HCT116 (cell line): ENCODE measurements at places on chromosomes 4 and X.

GRCh38 chr4:23877758-23878229 lies 12.1 kb downstream of the PPARGC1A start:
- DNase-seq: no peak

DNA sequence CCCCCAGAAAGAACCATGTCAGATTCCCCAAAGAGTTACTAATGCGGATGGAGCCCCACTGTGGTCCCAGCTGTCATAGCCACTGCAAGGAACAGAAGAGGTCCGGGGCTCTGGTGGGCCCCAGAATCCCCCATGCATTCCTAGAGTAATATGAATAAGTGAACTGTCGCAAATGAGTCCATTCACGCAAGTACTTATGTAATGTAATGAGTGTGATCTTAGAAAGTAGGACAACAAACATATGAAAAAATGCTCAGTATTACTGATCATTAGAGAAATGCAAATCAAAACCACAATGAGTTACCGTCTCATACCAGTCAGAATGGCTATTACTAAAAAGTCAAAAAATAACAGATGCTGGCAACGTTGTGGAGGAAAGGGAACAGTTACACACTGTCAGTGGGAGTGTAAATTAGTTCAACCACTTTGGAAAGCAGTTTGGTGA lies 141.5 kb upstream of the RBPJ start:
- DNase-seq: no peak

DNA sequence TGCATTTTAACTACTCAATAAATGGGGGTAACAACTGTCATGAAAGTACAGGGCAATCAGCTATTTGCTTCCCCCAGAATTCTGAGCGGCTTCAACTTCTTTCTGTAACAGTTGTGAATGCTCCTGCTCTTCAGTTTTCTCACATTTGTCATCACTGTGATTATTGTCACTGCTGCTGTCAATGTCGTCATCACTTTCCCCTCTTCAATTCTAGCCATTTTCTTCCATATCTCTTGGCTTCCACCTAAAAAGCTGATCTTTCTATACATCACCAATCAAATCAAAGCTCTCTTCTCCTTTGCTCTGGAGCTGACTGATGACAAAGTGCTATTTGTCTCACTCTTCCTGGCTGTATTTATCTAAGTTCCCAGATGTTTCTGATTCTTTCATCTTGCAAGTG lies 125.6 kb downstream of the COMMD8 start:
- DNase-seq: no peak

GRCh38 chrX:53685711-53686110 lies 808 bp downstream of the HUWE1 start:
- no peak for DNase-seq

DNA sequence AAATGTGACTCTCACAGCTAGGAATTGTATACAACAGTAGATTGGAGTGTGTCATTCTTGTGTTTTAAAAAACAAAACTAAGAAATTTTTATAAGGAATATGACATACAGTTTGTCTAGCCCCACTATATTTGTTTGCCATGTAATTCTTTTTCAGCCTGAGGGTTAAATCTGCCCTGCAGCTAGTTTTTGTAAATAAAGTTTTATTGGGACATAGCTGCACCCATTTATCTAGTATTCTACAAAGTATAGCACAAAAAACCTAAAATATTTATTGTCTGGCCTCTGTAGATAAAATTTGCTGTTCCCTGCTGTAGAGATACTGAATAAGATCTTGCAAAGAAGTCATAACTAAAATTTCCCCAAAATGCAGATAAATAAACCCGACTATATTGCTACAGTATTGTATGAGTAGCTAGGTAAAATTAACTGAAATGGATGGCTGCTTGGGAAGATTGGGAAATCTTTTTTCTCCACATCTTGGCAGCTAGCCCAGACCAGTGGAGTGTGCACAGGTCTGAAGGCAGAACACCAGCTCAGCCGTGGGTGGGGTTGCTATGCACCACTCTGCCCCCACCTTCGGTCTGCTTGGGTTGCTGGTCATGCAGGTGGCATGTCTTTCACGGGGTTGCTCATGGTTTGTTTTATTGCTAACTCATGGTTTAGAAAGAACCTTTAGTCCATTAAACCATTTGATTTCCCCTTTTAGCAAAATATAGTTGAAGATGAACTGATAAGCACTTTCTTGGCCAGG lies 127.9 kb downstream of the KLHL8 start:
- peak; percentile 52 for DNase-seq

GRCh38 chr4:15893962-15894361 lies 44.6 kb downstream of the FGFBP1 start:
- DNase-seq: peak; percentile 90

- no peak for DNase-seq
Measured at GRCh38 chrX:17710871-17711301, 26.4 kb upstream of the SCML1 start.

DNA sequence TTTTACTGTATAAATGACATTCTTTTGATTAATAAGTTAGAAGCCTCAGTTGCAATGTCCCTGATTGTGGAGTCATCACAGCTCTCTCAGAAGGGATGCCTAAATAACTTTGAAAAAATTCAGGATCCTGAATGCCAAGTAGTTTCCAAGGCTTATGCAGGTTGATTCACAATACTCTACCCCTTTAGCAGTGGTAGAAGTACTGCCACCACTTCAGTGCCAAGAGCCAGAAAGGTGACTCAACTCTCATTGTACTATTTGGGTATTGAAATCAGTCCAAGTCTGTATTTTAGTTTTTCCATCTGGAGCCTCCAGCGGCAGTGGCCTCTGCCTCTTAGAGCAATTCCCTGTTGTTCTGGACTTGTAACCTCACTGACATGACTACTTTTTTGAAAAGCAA lies 320.1 kb upstream of the NDST4 start:
- no peak for DNase-seq

DNA sequence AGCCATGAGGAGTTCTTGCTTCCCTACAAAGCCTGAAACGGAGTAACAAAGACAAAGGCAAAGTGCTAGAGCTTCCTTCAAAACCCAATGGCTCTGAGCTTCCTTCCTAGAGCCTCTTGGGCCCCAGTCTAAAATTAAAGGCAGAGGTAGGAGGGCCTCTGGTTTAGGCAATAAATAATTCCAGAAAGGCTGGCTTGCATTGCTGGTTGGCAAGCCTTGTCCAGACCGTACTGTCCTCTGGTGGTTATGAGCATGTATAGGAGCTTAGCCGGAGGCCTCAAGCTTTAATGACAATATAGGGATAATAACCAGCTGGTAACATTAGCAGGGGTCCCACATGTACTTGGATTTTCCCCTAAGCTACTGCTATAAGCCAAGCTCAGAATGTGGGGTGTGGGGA lies 237.3 kb downstream of the AR start:
- no peak for DNase-seq

DNA sequence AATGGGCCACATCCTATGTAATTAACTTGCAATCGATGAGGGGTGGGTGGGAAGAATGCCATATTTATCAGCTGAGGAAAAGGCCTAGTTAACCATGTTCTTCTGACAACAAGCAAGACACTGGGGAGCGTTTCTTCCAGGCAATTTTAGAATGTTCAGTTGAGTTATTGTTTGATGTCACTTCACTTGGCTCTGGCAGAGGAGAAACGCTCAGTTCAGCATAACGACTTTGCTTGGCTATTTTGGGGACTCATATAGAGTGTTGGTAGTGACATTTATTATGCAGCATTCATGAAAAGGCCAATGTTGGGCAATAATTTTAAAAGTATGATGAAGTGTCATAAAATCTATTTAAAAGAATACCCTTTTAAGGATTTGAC lies 648 bp downstream of the SYNPO2 start:
- DNase-seq: no peak

- DNase-seq: no peak
Measured at GRCh38 chr4:118798658-118799057, 37.3 kb downstream of the SEC24D start.

- DNase-seq: peak; percentile 21
Measured at GRCh38 chr4:54318904-54319303, 89.8 kb downstream of the PDGFRA start.

DNA sequence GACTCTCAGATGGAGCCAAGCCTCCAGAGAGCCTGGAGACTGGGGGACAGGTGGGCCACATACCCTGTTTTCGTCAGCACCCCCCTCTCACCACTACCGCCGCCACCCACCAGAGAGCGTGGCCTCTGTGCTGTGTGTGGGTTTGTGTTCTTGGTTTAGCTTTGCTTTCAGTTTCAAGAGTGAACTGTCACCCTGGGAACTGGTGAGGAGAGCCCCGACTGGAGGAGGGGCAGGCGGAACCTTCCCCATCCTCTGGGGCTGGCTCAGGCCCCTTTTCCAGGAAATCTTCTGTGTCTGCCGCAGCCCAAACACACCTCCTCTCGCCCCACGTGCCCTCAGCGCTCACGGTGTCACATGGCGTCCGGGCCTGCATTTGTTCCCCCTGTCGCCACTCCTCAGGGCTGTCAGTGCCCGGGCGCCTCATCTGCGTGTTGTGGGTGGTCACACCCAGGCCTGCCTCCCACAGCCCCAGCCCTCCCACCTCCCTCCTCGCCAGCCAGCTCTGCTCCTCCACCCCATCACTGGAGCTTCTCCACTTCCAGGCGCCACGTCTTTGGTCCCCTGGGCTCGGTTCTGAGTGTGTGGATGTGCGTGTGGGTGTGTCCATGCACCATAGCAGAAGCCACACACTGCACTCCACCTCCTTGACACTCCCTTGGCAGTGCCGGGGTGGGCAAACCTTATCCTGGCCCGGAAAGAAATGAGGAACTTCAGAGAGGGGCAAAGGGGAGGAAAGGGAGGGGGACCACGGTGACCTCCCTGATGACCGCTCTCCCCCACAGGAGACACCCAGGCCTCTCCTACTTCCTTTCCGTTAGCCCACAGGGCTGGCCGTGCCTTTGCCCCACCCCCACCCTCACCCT lies 27.8 kb downstream of the ELF4 start:
- DNase-seq: no peak

DNA sequence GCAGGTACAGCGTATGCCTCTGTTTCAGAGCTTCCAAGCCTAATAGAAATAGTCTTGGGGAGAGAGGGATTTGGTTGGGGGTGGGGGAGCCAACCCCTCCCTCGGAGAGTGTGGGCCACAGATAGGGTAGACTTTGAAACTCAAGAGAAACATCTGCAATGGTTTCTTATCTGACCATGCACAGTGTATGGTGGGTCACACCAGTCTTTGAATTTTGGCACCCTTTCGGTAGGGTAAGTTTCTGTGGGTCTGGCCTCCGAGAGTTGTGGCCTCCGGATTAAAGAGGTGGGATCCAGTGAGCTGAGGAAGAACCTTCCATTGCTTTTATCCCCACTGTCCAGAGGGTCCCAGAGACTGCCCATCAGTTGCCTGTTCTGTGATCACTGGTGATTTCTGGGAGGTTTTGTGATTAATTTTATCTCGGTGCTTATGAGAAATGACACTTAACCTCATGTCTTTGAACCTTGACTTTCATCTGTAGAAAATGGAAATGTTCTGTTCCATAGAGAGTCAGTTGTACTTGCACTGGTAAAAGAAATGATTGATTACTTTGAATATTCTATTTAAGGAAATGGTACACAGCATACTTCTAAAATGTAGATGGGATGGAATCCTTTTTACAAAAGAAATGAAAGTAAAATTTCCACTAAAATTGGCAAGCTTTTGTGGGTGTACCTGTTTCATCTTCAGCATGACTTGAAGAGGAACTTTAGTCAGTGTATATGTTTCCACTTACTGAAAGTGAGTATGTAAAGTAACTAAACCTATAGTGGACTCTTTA lies 62.7 kb downstream of the TMEM131L start:
- DNase-seq: no peak
